Stimulated activated CD8-positive, alpha-beta memory T cell treated with anti-CD3 and anti-CD28 coated beads, Interleukin-4, amount 100 ng/mL, for 4 hours (primary cell): ENCODE measurements at places on chromosomes 6 and 20.

- no peak for DNase-seq
Measured at GRCh38 chr20:11170025-11170424, 496.2 kb upstream of the JAG1 start.

DNA sequence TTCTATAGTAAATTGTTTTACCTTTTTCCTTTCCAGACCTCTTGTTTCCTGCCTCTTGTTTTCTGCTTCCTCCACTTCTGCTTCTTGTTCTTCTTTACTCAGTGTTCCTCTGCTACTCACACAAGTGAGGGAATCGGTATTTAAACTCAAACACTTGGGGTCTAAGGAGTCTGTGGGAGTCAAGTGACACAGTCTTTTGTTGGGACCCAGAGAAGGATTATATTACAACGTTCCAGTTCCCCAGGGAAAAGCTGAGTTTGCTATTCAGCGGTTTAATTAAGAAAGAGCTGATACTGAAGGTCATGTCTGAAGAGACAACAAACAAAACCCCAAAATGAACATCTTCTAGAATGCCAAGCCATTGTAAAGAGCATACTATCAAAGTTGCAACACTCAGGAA is 107.8 kb upstream of the CITED2 start:
- no peak for DNase-seq

DNA sequence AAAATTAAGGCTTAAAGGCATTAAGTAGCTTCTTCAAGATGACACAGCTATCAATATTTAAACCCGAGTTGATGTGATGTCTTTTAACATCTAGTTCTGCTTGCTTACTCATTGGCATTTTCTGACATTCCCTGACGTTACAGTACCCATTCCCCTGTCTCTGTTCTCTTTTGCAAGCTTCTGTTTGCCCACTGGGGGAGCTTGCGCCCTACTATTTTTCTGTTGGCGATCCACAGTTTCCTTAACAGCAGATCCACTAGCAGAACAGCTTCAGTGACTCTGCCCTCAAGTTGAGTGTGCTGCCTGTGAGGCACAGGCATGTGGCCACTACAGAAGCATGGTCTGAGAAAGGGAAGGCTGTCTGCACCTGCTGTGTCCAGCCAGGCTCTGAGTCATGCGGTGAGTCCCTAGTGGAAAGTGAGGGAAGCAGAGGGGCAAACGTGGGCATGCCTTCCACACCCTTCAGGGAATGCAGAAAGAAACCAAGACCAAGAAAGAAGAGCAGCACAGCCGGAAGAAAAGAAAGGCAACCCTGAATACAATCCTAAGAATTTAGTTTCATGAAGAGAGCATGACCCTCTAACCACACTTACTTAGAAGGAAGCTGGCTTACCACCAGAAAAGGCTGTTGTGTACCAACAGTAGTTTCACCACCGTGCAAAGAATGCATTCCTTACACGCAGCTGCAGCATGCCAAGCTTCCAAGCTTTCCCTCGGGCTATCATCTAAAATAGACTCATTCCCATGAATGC is 97.7 kb upstream of the VGLL2 start:
- DNase-seq = no peak

DNA sequence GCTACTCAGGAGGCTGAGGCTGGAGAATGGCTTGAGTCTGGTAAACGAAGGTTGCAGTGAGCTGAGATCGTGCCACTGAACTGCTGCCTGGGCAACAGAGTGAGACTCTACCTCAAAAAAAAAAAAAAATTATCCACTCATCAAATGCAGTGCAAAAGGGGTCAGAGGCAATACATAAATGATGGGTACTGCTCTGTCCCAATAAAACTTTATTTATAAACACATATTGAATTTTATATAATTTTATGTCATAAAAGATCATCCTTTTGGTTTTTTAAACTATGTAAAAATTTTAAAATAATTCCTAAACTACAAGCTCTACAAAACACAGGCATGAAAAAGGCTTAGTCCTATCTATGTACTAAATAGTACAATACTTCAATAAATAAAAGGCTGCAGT is 10.3 kb downstream of the KHDC1 start:
- no peak for DNase-seq

GRCh38 chr6:18118330-18118729 is 4.1 kb downstream of the NHLRC1 start:
- no peak for DNase-seq

- peak; percentile 57 for DNase-seq
Measured at GRCh38 chr6:149922642-149923326, at the start of gene RAET1G. RAET1G (minus strand) TSS chr6:149923121; CDS start chr6:149923010, 111 bp downstream.

DNA sequence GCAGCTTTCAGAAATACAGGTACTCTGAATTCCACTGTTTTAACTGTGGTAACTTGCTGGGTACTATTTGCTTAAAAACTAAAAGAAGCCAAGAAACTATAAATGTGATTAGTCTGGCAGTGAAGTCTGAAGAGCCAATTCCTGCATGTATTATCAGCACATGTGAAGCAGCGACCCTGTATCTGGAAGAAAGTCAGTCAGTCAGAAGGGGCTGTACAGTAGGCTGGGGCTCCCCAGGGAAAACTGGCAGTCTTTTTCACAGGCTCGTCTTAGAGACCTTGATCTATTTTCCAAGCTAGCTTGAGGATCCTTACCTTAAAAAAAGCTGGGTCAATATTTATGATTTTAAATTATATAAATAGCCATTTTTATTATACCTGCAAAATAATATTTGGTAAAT is 104.9 kb downstream of the PDSS2 start:
- no peak for DNase-seq

DNA sequence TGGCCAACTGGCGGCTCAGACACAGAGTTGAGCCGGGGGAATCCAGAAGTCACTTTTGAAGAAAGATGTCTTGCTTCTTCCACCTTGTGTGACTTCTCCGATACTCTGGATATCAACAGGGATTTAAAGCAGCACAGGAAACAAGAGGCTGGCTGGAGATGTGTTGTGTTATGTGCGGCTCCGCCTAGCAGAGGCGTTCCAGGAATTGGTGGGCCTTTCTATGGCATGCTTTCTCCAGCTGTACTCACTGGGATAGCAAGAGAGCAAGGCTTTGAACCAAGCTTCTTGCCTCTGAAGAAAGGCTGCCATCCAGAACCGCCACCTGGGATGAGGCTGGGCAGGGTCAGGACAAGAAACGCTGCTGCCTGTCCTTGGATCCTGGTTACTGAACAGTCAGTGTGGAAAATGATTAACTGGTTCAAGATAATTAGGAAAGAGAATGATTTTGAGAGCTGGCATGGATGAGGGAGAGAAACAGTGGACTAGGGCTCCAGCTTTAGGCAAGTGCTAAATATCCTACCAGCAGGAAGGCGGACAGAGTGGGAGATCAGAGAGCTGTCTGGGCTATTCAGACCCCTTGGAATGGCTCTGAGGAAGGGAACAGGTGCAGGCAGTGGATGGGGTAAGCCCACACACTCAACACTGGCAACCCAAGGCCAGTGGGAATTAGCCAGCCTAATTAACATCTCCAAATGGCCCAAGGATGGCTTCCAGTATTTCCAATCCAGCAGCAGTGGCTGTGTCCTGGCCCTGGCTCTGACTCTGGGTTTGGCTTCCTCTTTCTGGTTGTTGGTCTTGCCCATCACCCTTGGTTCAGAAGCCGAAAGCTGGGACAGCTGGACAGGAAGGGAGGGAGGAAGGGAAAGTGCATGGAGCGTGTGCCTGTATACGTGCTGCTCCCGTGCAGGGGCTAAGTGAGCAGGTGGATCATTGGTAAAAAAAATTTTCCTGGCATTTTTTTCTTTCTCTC is 31.9 kb downstream of the INSM1 start:
- no peak for DNase-seq

DNA sequence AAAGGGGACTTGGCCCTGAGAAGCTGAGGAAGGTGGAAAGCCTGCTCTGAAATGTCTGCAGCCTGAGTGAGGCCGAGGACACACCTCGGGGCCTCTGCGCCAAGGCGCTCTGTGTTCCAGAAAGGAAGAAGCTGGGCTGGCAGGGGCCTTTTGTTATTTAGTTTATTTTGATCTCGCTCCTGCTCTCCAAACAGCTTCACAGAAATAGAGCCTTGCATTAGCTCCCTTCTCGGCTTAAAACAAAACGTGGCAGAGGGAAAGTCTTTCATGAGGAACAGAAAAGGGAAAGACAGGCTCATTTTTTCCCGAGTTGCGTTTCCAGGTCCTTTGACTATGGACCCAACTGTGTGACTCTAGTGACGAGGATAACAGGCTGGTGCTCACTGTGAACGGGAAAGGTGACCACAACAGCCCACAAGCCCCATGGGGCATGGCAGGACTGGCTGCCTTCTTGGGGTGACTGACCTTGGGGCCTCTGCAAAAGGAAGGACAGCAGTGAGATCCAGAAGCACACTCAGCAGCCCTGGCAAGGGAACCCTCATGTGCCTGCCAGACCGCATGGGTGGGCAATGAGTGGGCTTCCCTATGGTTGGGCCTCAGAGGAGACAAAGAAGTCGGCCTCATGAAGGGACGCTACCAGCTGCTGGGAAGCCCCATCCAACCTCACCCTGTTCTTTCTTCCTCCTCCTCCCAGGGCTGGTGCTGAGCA is 18.7 kb downstream of the LEMD2 start:
- DNase-seq = no peak

GRCh38 chr6:154329350-154330170 is 27.0 kb downstream of the IPCEF1 start:
- DNase-seq = no peak

- DNase-seq = no peak
Measured at GRCh38 chr20:23063168-23063567, 13.7 kb upstream of the THBD start.

- DNase-seq = no peak
Measured at GRCh38 chr6:117933471-117933870, 26.4 kb downstream of the SLC35F1 start.

DNA sequence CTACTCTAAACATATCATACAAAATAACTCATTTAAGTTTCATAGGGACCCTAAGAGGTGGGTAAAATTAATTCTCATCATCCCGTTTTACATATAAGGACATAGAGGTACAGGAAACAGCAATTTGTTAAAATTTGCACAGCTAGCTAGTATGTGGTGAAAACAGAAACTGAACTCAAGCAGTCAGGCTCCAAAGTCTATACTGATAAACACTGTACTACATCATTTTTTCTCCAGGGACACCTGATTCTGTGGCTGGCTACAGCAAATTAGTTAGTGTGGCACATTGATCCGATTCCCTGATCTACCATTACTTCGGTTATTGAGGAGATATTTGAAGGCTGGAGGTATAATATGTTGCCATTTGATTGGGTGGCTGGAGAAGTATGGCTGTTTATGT is 36.2 kb upstream of the E2F3 start:
- DNase-seq = no peak

- no peak for DNase-seq
Measured at GRCh38 chr20:37515876-37516275, 5.2 kb upstream of the NNAT start.
